Epithelial cell of proximal tubule (primary cell): ENCODE measurements at places on chromosomes 4 and X. TPM values are rescaled to one million over a fixed set of nuclear protein-coding genes. Genes with fewer than 3 reads are reported as not detected.

DOK7 gene
- 0.51 and 0.81 TPM in 2 replicates for total RNA-seq

CCNB3 gene
- 0.17 and 2.9 TPM in 2 replicates for total RNA-seq

PDE6B gene
- 4.1 and 5.7 TPM in 2 replicates for total RNA-seq

SAP30 gene
- 32.6 and 34.0 TPM in 2 replicates for total RNA-seq

DMP1 gene
- total RNA-seq = not detected in 2 replicates

FAM53A gene
- total RNA-seq = 2.1 and 2.5 TPM in 2 replicates

C4orf50 gene
- total RNA-seq = not detected in 2 replicates

TLL1 gene
- 2.0 and 2.6 TPM in 2 replicates for total RNA-seq

CWH43 gene
- 0.52 and 1.6 TPM in 2 replicates for total RNA-seq

IL2RG gene
- total RNA-seq = not detected in 2 replicates
